ENCODE measurements at places on chromosomes 7 and 10.

GRCh38 chr10:31157123-31158010 lies 125.7 kb upstream of the ZNF438 start:
- DNase-seq: peak; percentile 11

GRCh38 chr10:176677-177076 lies 41.4 kb downstream of the ZMYND11 start:
- DNase-seq: no peak

GRCh38 chr10:22648547-22648961 lies 65.8 kb downstream of the PIP4K2A start:
- DNase-seq: no peak

DNA sequence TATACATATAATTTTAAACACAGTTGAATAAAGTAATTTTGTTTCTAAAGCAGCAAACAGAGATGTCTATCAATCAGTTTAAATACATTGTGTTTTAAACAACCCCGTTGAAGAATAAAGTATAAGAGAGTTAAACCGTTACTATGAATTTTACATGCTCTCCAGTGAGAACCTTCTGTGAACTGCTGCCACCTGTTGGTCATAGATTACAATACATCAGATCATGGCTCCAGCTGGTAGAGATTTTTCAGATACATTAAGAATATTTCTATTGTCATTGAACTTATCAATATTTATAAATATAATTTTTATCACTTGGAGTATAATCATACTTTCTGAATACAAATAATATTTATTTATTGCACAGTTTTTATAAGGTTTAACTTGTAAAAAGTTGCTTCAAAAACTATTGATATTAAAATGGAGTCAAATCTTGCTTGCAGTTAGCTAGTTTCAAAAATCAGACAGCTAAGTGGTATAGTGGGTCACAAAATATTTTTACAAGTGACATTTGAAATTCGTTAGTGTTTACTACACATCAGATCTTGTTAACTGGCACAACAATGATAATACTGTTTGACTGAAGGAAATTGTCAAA lies 561.2 kb upstream of the PHF14 start:
- DNase-seq: no peak
